Activated T-cell treated with anti-CD3 and anti-CD28 coated beads for 4 hours (primary cell): ENCODE measurements at places on chromosomes 6 and 20.

DNA sequence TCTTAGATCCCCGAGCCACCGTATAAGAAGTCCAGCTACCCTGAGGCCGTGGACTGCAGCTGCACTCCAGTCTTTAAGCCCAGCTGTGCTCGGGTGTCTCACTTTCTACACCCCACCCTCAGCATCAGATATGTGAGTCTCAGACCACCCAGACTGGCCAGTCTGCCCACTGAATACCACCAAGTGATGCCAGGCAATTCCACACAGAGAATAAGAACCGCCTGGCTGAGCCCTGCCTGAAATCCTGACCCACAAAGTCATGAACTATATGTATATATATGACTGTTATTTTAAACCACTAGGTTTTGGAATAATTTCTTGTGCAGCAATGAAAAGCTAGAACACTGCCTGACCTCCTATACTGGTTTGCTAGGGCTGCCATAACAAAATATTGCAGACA lies 106.7 kb downstream of the FOXF2 start:
- DNase-seq = no peak

DNA sequence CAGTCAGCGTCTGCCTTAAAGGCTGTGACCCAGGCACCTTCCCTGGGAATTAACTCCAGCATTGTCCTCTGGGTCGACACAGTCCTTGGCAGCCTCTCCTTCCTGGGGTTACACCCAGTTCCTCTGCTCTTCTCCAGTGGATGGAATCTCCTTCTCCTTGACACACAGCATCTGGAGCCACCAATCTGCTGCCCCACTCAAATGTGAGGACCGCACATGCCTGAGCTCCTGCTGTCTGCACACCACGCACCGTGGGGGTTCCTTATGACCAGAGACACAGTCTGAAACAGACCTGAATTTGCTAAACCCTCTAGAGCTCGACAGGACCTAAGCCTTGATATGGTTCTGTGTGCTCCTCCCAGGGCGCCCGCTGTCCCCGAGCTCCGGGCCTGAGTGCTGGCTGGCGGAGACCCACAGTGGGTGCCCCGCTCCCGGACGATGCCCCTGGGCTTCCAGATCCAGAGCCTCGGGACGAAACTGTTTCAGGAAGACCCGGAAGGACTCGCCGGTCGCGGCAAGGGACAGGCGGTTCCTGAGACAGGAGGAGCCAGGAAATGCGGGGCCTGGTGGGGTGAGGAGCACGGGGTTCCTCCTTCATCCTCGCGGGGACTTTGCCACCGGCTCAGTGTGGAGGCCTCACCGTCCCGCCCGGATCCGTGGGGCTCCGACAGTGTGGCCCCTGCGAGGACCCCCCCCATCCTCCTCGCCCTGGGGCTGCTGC lies 2.5 kb upstream of the RAET1G start:
- no peak for DNase-seq

GRCh38 chr6:87583822-87584221 lies 6.0 kb downstream of the RARS2 start:
- DNase-seq = no peak

- no peak for DNase-seq
These were observed 229.8 kb downstream of the HIVEP2 start for GRCh38 chr6:142714951-142715785.

DNA sequence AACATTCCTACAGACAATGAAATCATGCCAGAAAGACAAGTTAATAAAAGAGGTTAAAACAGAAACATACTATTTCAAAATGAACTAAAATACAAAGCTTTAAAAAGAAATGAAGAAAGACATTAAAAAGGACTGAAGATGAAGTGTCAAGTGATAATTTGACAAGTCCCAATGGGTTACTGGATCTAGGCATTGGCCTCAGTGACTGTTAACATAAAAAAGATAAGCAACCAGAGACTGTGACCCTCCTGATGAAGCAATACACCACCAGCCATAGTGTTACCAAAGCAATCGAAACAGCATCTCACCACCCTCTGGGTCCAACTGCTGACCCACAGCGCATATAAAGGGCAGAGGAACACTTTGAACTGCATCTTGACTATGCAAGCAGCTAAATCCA lies 130.3 kb downstream of the FIG4 start:
- no peak for DNase-seq

DNA sequence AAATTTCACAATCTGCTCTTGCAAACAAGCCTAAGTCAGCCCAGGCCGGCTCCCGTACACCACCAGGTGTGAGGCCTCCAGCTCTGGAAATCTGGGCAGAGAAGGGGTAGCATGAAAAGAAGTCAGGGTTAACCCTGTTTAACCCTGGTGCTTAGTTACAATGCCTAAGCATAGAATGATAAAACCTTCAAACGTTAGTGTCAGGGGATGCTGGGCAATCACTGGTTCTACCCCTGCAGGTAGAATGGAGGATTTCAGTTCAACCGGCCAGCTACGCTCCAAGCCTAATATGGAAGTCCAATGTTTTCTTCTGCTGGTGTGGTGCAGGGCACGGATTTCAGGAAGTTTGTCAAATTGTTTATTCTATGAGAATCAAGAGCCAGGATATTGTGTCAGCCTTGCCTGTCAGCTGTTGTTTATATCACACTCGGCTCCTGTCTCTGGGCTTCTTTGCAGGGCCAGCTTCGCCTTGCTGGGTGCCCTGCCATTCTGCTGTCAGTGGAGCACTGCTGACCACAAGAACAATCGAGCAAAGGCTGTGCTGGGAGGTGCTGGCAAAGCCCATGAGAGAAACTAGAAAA lies 20.2 kb upstream of the CD93 start:
- no peak for DNase-seq

DNA sequence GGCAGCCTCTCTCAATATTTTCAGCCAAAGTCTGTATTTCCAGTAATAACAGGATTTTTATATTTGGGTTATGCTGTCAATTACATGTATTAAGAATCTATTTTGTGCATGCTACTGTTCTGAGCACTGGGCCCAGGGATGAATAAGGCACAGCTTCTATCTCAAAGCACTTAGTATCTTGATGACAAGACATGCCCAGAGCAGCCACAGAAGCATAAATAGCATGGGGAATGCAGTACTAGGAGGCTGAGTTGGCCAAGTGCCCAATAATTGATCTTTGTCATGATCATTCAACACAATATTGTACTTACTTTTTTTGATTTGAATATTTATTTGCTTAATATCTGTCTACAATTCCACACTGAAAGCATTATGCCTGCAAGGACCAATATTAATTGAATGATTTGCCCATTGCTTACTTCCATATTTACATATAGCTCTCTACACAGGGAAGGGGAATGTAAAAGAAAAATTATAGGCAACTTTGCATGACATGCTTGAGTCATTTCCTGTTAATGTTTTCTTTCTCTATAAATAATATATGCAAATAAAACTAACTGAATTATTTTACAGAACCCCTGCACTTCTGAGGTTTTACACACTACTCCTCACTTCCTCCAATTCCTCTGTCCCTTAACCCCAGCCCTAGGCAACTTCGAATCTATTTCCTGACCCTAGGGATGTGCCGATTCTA lies 298.9 kb upstream of the BMP2 start:
- no peak for DNase-seq

DNA sequence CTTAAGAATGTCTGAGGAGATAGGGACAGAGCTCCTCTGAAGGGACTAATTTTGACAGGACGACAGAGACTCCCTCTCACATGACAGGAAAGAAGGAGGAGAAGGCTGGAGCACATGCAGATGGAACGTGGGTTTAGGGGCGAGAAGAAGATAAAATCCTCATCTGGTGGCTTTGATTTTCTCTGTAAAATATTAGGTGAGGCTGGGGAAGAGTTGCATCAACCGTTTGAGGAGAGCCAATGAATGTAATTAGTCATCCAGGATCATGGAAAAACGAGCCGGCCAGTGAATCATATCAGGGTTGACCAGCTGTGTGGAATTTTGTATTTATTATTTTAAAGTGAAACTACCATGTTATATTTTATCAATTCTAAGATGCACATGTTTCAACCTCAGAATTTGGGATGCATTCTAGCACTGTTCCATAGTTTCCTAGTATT lies 46.9 kb upstream of the ADGRF4 start:
- DNase-seq = no peak

DNA sequence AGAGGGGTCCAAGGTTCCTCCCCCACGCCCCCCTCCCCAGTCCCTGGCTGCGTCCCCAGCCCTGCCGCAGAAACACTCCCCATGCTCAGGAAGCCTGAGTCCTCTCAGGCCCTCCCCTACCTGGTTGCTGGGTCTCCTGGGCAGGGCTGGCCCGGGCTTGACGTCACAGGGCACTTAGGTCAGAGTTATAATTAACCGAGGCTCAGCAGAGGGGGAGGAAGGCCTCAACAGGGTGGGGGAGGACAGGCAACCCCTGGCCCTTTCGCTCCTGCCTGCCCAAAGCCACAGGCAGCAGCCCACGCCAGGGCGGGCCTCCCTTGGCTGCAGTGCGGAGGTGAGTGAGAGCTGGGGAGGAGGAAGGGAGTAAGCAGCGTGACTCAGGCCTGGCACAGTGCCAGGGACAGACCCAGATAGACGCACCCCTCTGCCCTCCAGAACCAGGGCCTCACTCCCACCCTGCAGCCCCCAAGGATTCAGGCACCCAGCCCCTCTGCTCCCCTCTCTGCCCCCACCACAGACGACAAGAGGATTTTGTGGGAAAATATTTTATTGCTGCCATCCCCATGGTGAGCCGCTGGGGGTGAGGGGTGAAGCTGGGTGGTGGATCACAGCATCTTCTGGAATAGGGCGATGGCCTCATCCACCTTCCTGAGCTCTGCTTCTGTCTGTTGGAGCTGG lies at the start of gene VWA7:
Gene VWA7 (minus strand): TSS at position 340 of the 678 bp plus-strand sequence. CDS start 549 bp downstream, outside the sequence.
- DNase-seq = peak; percentile 65

DNA sequence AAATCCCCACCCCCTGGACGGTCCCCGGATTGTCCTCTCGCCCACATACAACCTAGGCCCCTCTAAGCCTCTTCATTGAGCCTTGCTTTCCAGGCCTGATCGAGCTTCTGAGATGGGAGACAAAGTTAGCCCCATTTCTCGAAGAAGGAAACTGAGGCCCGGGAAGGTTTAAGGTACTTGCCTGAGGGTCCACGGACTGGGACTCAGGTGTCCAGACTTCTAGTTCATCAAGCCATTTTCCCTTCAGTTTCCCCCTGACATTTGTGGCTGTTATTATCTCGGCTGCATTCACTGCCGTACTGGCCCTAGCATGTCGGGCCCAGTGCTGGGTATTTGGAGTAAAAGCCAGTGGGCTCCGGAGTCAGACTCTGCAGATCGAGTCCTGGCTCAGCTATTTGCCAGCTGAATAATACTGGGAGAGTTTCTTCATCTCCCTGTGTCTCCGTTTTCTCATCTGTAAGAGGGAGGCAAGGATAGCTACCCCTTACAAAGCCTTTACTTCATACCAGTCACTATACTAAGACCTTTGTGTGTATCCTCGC lies 633 bp downstream of the RPRD1B start:
- no peak for DNase-seq

DNA sequence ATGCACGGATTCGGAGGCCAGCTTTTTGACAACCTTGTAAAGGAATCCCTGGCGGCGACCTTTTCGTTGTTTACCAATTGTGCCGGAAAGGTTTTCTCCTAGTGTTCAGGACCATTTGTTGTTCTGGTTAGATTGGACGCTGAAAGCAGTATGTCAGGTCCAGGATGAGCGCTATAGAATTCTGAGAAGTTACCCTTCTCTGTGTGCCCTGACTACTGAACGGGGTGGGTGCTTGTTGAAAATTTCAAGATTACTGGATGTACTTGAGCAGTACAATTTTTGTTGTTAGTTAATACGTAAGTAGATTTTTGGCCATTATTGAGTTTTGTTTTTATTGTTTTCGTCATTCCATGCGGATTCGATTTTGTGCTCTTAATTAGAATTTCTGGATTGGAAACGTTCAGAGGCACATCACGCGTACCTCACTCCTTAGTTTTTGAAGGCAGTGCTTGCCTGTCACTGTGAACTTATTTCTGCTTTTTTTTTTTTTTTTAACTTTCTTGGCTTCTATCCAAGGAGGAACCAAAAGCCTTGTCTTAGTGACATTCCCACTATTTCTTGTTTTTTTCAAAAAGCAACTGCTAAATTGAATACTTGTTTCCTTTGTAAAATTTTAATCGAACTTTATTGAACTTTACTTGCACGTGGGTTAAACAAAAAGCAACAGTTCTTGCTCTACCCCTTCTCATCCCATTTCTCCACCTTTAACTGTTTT lies 898 bp downstream of the XRN2 start:
- DNase-seq = no peak

DNA sequence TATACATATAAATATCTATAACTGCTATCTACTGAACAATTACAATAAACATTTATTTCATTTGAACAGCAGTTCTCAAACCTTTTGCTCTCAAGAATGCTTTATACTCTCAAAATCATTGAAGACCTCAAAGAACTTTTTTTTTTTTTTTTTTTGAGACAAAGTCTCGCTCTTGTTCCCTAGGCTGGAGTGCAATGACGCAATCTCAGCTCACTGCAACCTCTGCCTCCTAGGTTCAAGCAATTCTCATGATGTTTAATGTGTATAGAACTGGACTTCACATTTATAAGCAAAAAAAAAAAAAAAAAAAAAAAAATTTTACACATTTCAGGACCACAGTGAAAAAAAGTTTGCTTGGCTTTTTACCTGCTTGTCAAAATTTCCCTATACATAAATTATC lies 11.7 kb downstream of the UBE2V1 start:
- no peak for DNase-seq

GRCh38 chr6:81534934-81535465 lies 217.5 kb downstream of the TENT5A start:
- no peak for DNase-seq

DNA sequence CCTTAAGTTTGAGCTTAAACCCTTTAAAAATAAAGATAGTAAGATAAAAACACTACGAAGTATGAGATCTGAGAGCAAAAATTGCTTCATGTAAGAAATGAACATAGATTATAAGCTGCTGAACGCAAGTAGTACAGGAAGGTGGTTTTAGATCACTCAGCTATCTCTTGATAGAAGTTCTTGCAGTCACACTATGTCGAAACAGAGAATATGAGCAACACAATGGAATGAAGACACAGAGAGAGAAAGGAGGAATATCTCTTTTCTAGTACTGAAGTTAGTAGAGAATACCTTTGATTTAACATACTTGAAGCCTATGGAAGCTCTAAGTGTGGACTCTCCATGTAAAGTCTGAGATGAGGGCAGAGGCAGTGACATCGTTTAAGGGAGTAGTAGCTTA lies 162.7 kb downstream of the CDK19 start:
- no peak for DNase-seq

GRCh38 chr6:168152980-168153379 lies 74.0 kb upstream of the FRMD1 start:
- no peak for DNase-seq

- no peak for DNase-seq
These were observed 38.6 kb upstream of the NOL4L start for GRCh38 chr20:32623667-32624157.
